ENCODE measurements at places on chromosomes 2 and 18.

- DNase-seq = no peak
Measured at GRCh38 chr18:27022477-27022876, 157.0 kb upstream of the AQP4 start.

DNA sequence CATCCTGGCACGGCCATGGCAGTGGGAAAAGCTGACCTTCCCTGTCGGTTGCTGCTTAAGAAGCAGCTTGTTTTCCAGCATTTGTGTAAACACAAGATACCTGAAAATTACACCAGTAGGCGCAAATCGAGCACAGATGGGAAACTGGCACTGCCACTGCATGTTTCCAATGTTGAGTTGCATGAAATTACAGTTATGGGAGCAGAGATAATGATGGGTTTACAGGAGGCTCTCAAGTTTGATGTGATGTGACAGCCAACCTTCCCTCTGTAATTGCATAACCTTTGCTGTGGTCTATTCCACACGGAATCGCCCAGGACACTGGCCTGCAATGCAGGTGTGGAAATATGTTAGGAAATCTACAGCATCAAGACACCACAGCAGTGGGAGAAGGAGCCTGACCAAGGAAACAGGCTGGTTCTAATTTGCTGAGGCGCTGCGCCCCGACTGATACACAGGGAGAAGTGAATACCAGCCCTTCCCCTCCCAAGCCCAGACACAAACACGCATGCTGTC lies 17.4 kb downstream of the GPR45 start:
- no peak for DNase-seq

GRCh38 chr18:62877411-62878221 lies 162.3 kb downstream of the PHLPP1 start:
- no peak for DNase-seq

GRCh38 chr2:22086726-22087125 lies 963.0 kb downstream of the TDRD15 start:
- DNase-seq = no peak

GRCh38 chr18:56997200-56997599 lies 149.7 kb upstream of the BOD1L2 start:
- DNase-seq = no peak

GRCh38 chr18:37272226-37272625 lies 293.4 kb downstream of the CELF4 start:
- DNase-seq = no peak

DNA sequence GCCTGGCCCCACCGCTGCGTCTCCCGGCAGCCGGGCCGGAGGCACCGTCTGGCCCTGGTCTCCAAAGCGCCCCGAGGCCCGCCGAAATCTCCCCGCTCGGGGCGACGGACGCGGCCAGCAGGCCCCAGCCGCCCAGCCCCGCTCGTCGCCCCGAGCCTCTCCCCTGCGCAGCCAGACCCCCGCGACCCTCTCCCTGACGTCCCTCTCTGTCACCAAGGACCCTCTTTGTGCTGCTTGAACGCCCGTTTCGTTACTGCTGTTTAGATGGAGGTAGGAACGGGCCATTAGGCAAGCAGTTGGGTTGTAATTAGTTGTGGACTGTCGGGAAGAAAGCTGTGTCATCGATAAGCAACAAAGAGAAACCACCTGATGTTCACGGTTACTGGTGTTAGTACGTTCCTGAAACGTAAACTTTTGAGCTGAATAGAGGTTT lies 686 bp downstream of the UBXN4 start:
- no peak for DNase-seq

GRCh38 chr2:7044253-7045250 lies 127.3 kb downstream of the RNF144A start:
- DNase-seq = peak; percentile 36
